ENCODE measurements at places on chromosomes 3 and 15. TPM values are rescaled to one million over a fixed set of nuclear protein-coding genes. Genes with fewer than 3 reads are reported as not detected.

- no peaks in the 10 kb centered on the region for H3K27me3 ChIP-seq
- H3K36me3 ChIP-seq: peaks cover 11% of the 10 kb centered on the region
- no peak overlapping the region for H3K4me3 ChIP-seq
- peaks cover 16% of the 10 kb centered on the region for H3K4me1 ChIP-seq
These were observed 55.1 kb upstream of the FILIP1L start for GRCh38 chr3:100169201-100169920.

ARL14 gene
- polyA plus RNA-seq: not detected

GRCh38 chr15:96122077-96123027 is 208.1 kb upstream of the NR2F2 start:
- H3K27ac ChIP-seq: no peak overlapping the region
- no peak for DNase-seq
- H3K4me1 ChIP-seq: no peaks in the 10 kb centered on the region

DNA sequence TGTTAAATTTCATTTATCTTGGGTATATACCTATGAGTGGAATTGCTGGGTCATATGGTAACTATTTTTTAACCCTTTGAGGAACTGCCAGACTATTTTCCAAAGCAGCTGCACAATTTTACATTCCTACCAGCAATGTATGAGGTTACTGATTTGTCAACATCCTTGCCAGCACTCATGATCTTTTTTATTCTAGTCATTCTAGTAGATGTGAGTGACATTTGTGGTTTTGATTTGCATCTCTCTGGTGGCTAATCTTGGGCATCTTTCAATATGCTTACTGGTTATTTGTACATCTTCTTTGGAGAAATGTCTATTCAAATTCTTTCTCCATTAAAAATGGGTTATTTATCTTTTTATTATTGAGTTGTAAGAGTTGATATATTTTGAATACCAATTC is 21.3 kb upstream of the LRRC58 start:
- no peaks in the 10 kb centered on the region for H3K4me1 ChIP-seq
- no peaks in the 10 kb centered on the region for H3K36me3 ChIP-seq
- H3K27me3 ChIP-seq: no peaks in the 10 kb centered on the region
- DNase-seq: no peak
- H3K27ac ChIP-seq: no peak overlapping the region
- H3K4me3 ChIP-seq: no peak overlapping the region

PLA2G4D gene
- not detected for polyA plus RNA-seq

MORC1 gene
- polyA plus RNA-seq: not detected

Data from heart right ventricle (tissue), 16 donors.